ENCODE measurements at places on chromosomes 5 and 9. TPM values are rescaled to one million over a fixed set of nuclear protein-coding genes. Genes with fewer than 3 reads are reported as not detected.

The LCN2 gene
- total RNA-seq, result not detected

The SLC23A1 gene
- total RNA-seq, result not detected

The BOD1 gene
- 66.1 TPM for total RNA-seq

The TRIM36 gene
- 0.12 TPM for total RNA-seq

The AJM1 gene
- total RNA-seq, result 0.90 TPM

The TRIM7 gene
- 2.9 TPM for total RNA-seq

The TAF11L10 gene
- not detected for total RNA-seq

The OCLN gene
- 3.5 TPM for total RNA-seq

The CDKN2B gene
- 11.2 TPM for total RNA-seq

The COL23A1 gene
- 0.08 TPM for total RNA-seq

The FIBCD1 gene
- 2.4 TPM for total RNA-seq

The ADGRD2 gene
- not detected for total RNA-seq

The SLC6A3 gene
- total RNA-seq, result not detected

The SMIM33 gene
- total RNA-seq, result not detected

The S100Z gene
- total RNA-seq, result not detected

The F12 gene
- total RNA-seq, result 0.90 TPM

The AGTPBP1 gene
- total RNA-seq, result 16.8 TPM

The ZFP2 gene
- total RNA-seq, result 0.60 TPM

The FOXD4L6 gene
- total RNA-seq, result under 0.01 TPM

The FSTL4 gene
- total RNA-seq, result not detected

The ACTBL2 gene
- 0.23 TPM for total RNA-seq

The PCDHB13 gene
- total RNA-seq, result 0.59 TPM

The OR13C5 gene
- not detected for total RNA-seq

The PTGDS gene
- 33.0 TPM for total RNA-seq

The RNF183 gene
- total RNA-seq, result not detected

The SREK1 gene
- 65.4 TPM for total RNA-seq

The BSPRY gene
- total RNA-seq, result not detected
